Stimulated activated CD4-positive, alpha-beta T cell treated with anti-CD3 and anti-CD28 coated beads, Interleukin-1b, Interleukin-23, amount 100 ng/mL, for 48 hours (primary cell): ENCODE measurements at places on chromosomes 4 and X.

DNA sequence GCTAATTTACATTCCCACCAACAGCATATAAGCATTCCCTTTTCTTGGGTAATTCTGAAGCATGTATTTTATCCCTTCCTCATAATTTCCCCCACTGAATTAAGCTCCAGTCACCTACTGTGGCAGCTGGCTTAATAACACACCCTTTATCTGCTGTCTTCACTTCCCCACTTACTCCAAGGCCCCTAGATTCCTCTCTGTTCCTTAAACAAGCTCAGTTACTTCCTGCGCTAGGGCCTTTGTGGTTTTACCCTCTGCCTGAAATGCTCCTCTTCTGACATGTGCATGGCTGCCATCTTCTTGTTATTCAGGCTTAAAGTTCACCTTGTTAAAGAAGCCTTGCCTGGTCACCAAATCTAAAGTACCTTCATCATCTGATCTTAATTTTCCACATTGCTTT lies 47.2 kb upstream of the RPS6KA3 start:
- DNase-seq, result no peak

GRCh38 chrX:117989512-117989911 lies 127.1 kb downstream of the KLHL13 start:
- DNase-seq, result no peak

- no peak for DNase-seq
Measured at GRCh38 chrX:123665197-123665596, 67.7 kb downstream of the THOC2 start.

GRCh38 chr4:69051576-69051943 lies 44.7 kb upstream of the UGT2B7 start:
- no peak for DNase-seq

- DNase-seq, result no peak
Measured at GRCh38 chrX:119187298-119187697, 48.8 kb upstream of the PGRMC1 start.

GRCh38 chrX:116142976-116143375 lies 27.6 kb upstream of the AGTR2 start:
- no peak for DNase-seq

GRCh38 chr4:152224223-152224622 lies 311.7 kb downstream of the FBXW7 start:
- no peak for DNase-seq
